ENCODE measurements at places on chromosomes 1 and 21.

DNA sequence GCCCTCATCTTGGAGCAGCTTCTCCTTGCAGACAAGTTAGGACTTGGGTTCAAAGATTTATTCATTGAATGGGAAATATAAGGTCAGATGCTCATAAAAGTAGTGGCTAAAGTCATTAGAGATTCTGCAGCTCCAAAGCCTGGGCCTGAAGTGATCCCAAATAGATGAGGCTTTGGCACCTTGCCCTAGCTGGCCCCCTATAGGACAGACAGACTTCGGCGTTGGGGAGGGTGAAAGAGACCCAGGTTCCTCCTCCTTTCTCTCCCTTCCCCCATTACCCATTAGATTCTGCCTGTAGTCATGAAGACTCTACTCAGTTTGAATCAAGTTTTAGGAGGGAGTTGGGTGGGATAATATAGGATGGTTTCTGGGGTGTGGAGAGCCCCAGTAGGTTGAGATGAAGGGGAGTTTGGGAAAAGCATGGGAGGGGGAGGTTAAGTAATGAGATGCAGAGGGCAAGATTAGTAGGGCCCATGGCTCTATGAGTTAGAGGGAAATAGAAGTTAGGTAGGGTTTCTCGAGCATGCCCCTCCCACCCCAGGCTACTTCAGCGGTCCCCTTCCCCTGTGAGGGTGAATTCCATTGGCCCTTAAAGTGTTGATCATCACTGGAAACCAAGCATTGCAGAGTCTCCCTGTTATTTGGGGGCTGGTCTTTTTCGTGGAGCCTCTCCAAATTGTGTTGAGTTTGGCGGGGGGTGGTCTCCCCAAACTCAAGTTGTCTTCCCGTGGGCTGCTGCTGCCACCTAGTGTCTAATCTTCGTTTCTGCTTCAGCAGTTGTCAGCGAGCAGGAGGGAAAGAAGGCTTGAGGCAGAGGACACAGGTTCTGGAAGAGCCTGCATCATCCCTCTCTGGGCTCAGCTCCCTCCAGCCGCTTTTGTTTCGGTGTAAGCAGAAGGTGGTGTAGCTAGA is 2.1 kb upstream of the AHDC1 start:
- peaks cover 8% of the 10 kb centered on the region for H3K4me1 ChIP-seq
- no peaks in the 10 kb centered on the region for H3K27me3 ChIP-seq
- no peaks in the 10 kb centered on the region for H3K36me3 ChIP-seq

GRCh38 chr1:34360574-34360973 is 183.9 kb downstream of the C1orf94 start:
- no peak overlapping the region for H3K27ac ChIP-seq
- no peak overlapping the region for H3K4me3 ChIP-seq
- H3K36me3 ChIP-seq: no peaks in the 10 kb centered on the region
- no peaks in the 10 kb centered on the region for H3K4me1 ChIP-seq

- DNase-seq: no peak
- peaks cover 6% of the 10 kb centered on the region for H3K4me1 ChIP-seq
- no peak overlapping the region for H3K4me3 ChIP-seq
- no peaks in the 10 kb centered on the region for H3K27me3 ChIP-seq
These were observed 174.1 kb upstream of the EDN2 start for GRCh38 chr1:41658431-41659158.

- no peak for DNase-seq
- H3K27ac ChIP-seq: peak overlapping the region; percentile 79
- H3K4me3 ChIP-seq: peak overlapping the region; percentile 79
- H3K4me1 ChIP-seq: peaks cover 5% of the 10 kb centered on the region
- H3K27me3 ChIP-seq: no peaks in the 10 kb centered on the region
These were observed 858.0 kb downstream of the USP25 start for GRCh38 chr21:16587681-16588375.

GRCh38 chr1:183139281-183139942 is 46.7 kb upstream of the LAMC2 start:
- H3K27ac ChIP-seq: no peak overlapping the region
- DNase-seq: no peak
- no peak overlapping the region for H3K4me3 ChIP-seq
- H3K4me1 ChIP-seq: peaks cover 10% of the 10 kb centered on the region
- peaks cover 44% of the 10 kb centered on the region for H3K36me3 ChIP-seq

DNA sequence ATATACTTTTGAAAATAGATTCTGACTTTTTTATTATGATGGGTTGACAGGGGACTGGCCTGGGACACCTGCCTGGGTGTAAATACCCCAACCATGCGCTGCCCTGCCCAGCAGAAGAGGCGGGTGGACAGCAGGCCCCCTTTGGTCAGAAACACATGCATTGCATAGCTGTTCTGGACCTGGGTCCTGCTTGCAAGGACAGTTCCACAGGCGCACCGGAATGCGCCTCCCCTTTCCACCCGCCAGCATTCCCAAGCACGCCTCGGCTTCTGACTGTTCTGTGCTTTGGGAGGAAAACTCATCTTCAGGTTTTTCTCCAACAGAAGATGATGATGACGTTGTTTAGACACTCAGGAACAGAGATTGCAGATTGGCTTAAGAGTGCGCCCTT is 428 bp upstream of the ZNF678 start:
- H3K36me3 ChIP-seq: no peaks in the 10 kb centered on the region
- no peak for DNase-seq
- no peaks in the 10 kb centered on the region for H3K27me3 ChIP-seq
- H3K4me1 ChIP-seq: peaks cover 3% of the 10 kb centered on the region
- H3K27ac ChIP-seq: no peak overlapping the region
- H3K4me3 ChIP-seq: peak overlapping the region; percentile 85

GRCh38 chr1:2085080-2085479 is 34.9 kb downstream of the PRKCZ start:
- H3K36me3 ChIP-seq: no peaks in the 10 kb centered on the region
- H3K4me1 ChIP-seq: no peaks in the 10 kb centered on the region
- H3K27ac ChIP-seq: no peak overlapping the region

DNA sequence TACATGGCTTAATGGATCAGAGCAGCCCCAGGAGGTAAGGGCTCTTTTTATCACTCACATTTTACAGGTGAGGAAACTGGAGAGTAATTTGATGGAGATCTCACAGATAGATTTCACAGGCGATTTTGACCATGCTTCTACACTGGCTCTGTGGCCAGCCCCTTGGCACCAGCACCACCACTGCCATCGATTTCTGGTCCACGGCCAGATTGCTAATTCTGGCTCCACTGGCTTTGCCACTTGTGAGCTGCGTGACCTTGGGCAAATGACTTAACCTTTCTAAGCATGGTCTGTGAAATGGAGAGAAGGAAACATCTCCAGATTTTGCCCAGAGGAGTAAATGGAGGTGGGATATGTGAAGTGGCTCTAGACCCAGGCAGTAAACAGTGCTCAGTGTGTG is 32.6 kb downstream of the KCNC4 start:
- no peaks in the 10 kb centered on the region for H3K36me3 ChIP-seq
- no peak overlapping the region for H3K4me3 ChIP-seq
- H3K27ac ChIP-seq: peak overlapping the region; percentile 56
- peaks cover 9% of the 10 kb centered on the region for H3K4me1 ChIP-seq
- no peaks in the 10 kb centered on the region for H3K27me3 ChIP-seq

DNA sequence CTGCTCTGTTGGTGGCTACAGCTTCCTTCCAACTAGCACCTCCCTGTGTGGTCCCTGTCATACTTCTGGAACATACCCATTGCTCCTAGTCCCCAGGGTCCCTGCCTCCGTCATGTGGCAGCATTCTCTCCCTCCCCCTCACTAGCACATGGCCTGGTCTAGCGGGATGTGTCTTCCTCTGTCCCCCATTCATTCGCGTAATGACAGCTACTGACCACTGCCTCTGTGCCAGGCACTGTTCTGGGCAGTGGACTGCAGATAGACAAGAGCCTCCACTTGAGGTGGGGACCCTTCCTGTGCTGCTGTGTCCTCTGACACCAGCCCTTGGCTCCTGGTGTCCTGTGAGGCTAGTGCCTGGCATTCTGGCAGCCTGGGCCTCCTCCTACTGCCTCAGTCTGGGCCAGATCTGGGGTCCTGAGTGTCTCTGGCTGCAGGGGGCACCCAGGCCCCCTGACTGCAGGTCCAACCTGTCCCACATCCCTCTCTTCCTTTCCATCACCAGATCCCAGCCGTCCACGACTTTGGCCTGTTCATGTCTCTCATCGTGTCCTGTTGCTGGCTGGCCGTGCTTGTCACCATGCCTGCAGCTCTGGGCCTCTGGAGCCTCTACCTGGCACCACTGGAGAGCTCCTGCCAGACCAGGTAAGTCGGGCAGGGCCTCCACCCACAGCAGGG is 38.1 kb downstream of the DISP3 start:
- DNase-seq: no peak
- H3K27ac ChIP-seq: no peak overlapping the region
- H3K27me3 ChIP-seq: no peaks in the 10 kb centered on the region
- no peak overlapping the region for H3K4me3 ChIP-seq
- no peaks in the 10 kb centered on the region for H3K4me1 ChIP-seq
- H3K36me3 ChIP-seq: no peaks in the 10 kb centered on the region

GRCh38 chr1:7470904-7471638 is 300.0 kb upstream of the VAMP3 start:
- peaks cover 25% of the 10 kb centered on the region for H3K4me1 ChIP-seq
- DNase-seq: peak; percentile 64
- peak overlapping the region; percentile 60 for H3K27ac ChIP-seq
- H3K27me3 ChIP-seq: no peaks in the 10 kb centered on the region
- H3K4me3 ChIP-seq: no peak overlapping the region

DNA sequence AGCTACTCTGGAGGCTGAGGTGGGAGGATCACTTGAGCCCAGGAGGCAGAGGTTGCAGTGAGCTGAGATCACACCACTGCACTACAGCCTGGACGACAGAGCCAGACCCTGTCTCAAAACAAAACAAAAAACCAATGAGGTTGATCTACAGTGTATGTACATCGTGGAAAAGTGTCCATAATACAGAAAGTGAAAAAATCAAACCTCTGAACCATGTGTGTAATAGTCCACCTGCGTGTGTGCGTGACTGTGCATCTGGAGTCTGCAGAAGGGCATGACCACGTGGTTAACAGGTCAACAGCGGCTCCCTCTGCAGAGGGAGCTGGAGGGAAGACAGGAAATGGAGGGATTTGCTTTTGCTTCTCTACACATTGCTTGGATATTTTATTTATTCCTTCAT is 32.4 kb upstream of the ENO1 start:
- no peak overlapping the region for H3K27ac ChIP-seq
- no peaks in the 10 kb centered on the region for H3K4me1 ChIP-seq
- no peaks in the 10 kb centered on the region for H3K36me3 ChIP-seq
- no peak for DNase-seq

DNA sequence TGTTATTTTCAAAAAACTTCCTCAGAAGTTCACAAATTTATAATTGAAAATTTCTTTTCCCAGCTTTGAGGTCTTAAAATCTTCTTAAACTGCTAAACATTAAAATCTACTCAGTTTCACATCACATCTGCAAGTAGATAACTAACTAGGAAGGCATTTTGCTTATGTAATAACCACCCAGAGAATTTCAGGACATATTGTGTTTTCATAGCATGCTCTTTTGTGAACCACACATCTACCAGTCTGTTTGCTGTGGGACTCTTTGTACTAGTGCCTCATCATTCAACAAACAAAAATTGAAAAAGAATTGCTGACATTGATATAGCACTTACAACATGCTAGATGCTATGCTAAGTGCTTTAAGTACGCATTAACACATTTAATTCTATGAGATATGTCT is 31.6 kb upstream of the C1orf146 start:
- H3K27ac ChIP-seq: no peak overlapping the region
- H3K27me3 ChIP-seq: no peaks in the 10 kb centered on the region
- H3K4me3 ChIP-seq: no peak overlapping the region
- H3K36me3 ChIP-seq: no peaks in the 10 kb centered on the region

- no peaks in the 10 kb centered on the region for H3K27me3 ChIP-seq
- DNase-seq: no peak
- peaks cover 51% of the 10 kb centered on the region for H3K4me1 ChIP-seq
- H3K4me3 ChIP-seq: peak overlapping the region; percentile 37
- no peaks in the 10 kb centered on the region for H3K36me3 ChIP-seq
- no peak overlapping the region for H3K27ac ChIP-seq
These were observed 3.2 kb upstream of the SAMD11 start for GRCh38 chr1:920521-920920.

GRCh38 chr1:151936653-151937052 is 27.3 kb upstream of the THEM4 start:
- H3K4me1 ChIP-seq: peaks cover 1% of the 10 kb centered on the region
- no peak overlapping the region for H3K27ac ChIP-seq
- H3K27me3 ChIP-seq: no peaks in the 10 kb centered on the region
- DNase-seq: no peak
- no peak overlapping the region for H3K4me3 ChIP-seq

DNA sequence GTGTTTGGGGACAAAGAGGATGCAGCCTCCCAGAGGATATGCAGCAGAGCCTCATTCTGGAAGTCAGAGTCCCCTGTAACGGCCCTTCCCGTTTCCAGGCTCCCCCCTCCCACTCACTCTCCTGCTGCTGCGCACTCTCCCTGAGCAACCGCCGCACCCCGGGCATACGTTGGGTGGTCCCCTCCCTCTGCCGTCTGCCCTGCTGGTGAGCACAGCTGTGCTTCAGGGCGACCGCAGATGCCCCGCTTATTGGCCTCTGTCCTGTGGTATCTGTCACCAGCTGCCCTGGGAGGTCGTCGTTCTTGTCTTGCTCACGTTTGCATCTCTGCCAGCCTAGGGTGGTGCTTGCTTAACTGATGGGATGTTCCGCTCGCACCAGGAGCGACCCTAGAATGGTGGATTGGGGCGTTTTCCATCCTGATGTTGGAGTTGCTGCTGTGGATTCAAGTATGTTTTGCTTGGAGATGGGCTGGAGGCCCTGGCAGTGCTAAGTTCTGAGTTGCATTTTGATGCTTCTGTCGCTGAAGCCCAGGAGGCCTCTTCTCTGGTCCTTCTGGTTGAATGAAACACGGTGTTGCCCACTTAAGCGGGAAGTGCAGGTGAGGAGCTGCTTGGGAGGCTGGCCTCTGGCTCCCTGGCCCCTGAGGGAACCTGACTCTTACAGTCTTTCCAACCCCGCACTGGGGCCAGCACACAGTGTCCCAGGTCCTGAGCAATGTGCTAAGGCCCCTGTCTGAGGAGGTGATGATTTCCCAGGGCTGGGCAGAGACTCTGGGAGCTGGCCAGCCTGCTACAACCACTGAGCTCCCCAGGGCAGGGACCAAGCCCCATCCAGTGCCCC is 3.2 kb downstream of the TMEM201 start:
- no peak overlapping the region for H3K4me3 ChIP-seq
- H3K4me1 ChIP-seq: peaks cover 5% of the 10 kb centered on the region
- H3K27me3 ChIP-seq: no peaks in the 10 kb centered on the region
- DNase-seq: no peak
- H3K27ac ChIP-seq: no peak overlapping the region
- no peaks in the 10 kb centered on the region for H3K36me3 ChIP-seq

DNA sequence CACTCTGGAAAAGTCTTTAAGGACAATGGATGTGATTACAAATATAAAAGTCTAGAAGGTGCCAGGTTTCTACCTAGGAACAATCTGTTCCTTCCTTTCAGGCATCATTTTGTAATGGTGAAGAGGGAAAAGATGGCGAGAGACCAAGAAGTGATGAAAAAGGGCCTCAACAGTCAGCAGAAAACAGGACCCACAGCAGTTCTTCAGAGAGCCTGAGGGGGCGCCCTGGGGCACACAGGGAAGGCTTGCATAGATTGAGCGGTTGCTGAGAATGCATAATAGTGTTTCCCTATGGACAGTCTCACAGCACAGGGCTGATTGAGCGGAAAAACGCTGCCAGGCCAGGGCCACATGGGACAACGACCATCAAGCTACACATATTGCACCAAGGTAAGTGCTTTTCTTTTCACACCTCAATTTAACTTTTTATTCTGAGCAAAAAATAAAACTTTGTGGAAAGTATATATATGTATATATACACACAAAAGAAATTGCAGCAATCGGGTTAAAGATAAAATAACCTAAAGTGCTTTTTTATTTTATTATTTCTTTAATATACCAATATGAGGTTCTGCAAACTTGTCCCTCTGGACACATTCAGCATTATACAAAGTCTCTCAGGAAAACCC is 3.1 kb upstream of the YRDC start:
- H3K27me3 ChIP-seq: no peaks in the 10 kb centered on the region
- peaks cover 20% of the 10 kb centered on the region for H3K36me3 ChIP-seq
- no peak for DNase-seq
- H3K4me3 ChIP-seq: no peak overlapping the region
- peaks cover 12% of the 10 kb centered on the region for H3K4me1 ChIP-seq

All from thoracic aorta (tissue), 2 donors.